ENCODE measurements at places on chromosomes 6 and 20.
A peak's percentile ranks its signal among the peaks of the same experiment; 100 is the strongest.

GRCh38 chr6:149964308-149965193, 808 bp downstream of the ULBP1 start:
- DNase-seq: no peak

- peak; percentile 42 for DNase-seq
Measured at GRCh38 chr20:17438436-17439039, 92.6 kb downstream of the BFSP1 start.

GRCh38 chr6:46174904-46175303, 4.1 kb upstream of the ENPP5 start:
- no peak for DNase-seq

- DNase-seq: no peak
Measured at GRCh38 chr20:21338291-21338690, 35.2 kb downstream of the XRN2 start.

GRCh38 chr6:125952764-125953501, 3.6 kb upstream of the HINT3 start:
- peak; percentile 54 for DNase-seq
